Cardiac fibroblast (primary cell): ENCODE measurements at places on chromosomes 13 and 19.

GRCh38 chr13:40096357-40096901 lies 441.0 kb downstream of the COG6 start:
- no peak for DNase-seq

- DNase-seq, result no peak
These were observed 36.1 kb downstream of the ZNF787 start for GRCh38 chr19:56084835-56085536.

- DNase-seq, result no peak
These were observed 16.4 kb downstream of the FPR3 start for GRCh38 chr19:51811344-51811743.

GRCh38 chr13:68347220-68347619 lies 1117.1 kb upstream of the PCDH9 start:
- no peak for DNase-seq

- no peak for DNase-seq
These were observed 15.4 kb downstream of the DOT1L start for GRCh38 chr19:2179095-2179494.

DNA sequence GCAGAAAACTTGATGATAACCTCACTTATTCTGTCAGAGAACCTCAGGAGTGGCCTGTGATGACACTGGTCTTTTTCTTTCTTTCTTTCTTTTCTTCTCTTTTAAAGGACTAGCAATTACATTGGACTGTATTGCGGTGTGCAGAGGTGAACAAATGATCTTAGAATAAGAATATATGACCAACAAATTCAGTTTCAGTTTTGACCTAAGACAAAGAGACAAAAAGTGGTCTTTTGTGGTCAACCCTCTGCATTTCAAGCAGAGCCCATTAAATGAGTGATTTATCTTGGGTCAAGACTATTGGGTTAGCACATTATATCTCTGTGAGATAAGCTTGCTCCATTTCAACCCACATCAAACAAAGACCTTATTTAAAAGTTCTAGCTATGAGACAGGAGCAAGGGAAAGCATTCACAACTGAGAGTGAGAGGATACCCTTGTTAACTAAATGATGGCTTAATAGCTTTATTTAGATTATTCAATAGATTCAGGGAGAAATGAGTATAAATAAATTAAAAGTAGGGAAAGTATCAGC lies 644.4 kb downstream of the PCDH9 start:
- no peak for DNase-seq

- no peak for DNase-seq
These were observed 4.2 kb downstream of the ARHGAP45 start for GRCh38 chr19:1070931-1071791.

DNA sequence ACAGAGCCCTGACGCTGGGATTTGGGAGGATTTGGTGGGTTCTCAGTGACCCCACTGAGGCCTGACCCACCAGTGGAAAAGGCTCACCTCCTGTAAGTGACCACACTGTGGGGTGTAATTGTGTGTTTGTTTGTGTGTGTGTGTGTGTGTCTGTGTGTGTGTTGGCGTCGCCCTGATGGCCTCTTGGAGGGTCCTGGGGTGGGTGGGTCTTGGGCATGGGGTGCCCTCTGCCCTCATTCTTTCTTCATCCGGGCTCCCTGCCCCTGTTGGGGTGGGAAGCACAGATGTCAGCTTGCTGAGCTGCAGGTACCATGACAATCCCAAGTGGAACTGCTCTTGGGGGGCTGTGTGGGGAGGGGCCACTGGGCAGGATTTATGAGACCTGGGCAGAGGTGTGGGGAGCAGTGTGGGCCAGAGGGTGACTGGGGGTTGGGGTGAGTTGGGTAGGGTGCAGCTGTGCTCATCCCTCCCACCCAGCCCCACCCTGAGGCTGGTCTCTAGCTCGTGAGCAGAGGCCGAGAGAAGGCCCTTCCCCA lies 22.8 kb downstream of the WTIP start:
- DNase-seq, result no peak

DNA sequence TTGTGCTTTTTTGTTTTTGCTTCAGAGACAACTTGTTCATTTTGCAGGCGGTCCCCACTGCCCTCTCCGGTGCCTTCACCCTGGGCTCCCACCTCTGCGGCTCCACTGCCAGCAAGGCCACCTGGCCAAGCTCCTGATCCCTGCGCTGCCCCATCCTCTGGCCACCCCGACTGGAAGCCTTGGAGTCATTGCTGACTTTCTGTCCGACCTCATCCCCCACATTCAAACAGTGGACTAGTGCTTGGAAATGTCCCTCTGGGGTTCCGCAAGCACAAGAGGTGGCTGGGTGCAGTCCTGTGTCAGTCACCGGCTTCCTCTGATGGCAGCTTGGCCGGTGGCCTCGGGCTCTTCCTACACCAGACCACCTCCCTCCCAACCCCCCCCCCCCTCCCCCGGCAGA lies 17.0 kb downstream of the IL17D start:
- DNase-seq, result no peak

GRCh38 chr13:20984879-20985278 lies 76.5 kb downstream of the LATS2 start:
- no peak for DNase-seq

DNA sequence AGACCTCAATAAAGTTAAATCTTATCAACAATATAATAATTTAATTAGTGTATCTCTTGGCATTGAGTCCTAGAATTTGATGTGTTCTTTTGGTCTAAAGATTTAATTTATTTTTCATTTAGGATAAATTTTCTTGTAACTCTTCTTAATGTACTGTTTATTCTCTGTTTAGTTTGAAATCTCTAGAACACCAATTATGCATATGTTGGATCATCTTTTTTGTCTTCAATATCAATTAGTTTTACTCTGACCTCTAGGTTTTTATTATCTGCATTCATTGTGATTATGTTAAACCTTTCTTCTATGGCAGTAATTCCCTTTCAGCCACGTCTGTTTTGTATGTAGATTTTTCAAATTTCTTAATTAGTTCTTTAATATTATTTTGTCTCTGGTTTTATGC lies 93.8 kb upstream of the ARHGEF7 start:
- DNase-seq, result no peak

- no peak for DNase-seq
These were observed 124.5 kb downstream of the AKAP11 start for GRCh38 chr13:42396501-42396900.

DNA sequence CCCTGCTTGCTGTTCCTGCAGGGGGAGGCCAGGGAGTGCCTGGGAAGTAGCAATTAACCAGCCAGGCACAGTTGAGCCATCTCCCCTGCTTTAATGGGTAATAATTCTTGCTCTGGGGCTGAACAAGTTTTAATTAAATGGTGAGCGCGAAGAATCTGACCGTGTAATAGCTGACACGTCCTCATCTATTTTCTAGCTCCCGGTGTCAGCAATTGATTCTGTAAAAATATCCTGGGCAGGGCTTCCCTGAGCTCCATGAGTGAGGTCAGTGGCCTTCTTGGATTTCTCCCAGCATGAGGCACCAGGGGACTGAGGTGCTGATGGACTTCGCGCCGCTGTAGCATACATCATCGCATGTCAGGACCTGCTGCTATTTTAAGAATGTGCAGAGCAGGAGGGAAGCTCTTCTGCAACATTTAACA lies 26.9 kb downstream of the SIPA1L3 start:
- DNase-seq, result peak; percentile 83

DNA sequence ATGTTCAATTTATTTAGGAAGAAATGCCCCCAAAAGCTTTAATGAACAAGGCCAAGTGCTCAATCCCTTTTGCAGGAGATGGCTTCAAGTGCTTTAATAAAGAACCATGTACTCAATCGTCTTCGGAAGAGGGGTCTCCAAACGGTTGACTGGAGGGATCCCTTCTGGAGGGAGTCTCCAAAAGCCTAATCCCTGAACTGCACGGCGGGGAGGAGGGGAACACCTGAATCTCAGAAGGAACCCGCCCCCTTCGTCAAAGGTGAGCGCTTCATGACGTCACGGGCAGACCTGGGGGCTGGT lies 505 bp downstream of the PAF1 start:
- DNase-seq, result no peak

DNA sequence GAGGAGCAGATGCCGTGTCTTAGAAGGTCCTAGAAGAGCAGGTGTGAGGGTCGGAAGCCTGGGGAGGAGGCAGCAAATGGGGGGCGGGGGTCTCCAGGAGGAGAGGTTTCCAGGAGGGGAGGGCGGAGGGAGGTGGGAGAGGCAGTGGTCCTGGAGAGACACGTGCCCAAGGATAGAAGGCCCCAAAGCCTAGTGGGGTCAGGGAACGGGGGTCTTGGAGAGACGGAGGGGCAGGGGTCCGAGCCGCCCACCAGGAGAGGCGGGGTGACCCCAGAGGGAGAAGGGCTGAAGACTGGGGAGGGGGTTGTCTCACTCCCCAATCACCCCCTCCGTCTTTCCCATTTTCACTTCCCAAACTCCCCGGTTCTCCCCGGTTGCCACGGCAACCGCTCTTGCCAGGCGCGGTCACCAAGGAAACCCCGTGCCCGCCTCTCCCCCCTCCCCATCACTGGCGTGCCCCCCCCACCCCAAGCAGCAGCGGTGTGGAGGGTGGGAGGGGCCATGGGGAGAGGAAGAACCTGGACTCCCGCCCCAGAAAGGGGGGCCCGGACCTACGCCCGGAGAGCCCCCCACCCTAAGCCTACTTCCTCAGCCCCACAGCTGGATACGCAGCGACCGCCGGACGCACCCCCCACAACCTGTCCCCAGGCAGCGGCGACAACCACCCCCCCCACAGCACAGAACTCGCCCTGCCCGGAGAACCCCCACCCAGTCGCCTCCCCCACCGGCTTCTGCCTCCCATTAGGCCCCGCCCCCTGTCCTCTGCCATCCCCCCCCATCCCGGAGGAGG lies 988 bp downstream of the LRRC4B start:
- no peak for DNase-seq

DNA sequence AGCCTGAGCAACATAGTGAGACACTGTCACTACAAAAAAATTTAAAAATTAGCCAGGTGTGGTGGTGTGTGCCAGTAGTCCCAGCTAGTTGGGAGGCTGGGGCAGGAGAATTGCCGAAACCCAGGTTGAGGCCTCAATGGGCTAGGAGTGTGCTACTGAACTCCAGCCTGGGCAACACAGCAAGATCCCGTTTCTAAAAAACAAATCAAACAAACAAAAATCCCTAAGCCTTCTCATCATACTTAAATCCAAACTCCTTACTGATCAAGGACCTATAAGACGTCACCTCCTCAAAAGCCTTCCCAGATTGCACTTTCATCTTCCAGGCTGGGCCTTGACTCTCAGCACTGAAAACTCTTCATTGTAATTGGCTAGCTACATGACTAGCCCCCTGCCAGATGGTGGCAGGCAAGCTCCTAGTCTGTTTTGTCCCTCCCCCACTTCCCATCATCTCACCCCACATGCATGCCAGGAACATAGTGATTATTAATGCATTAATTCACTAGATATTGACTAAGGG lies 17.5 kb upstream of the NANOS3 start:
- peak; percentile 57 for DNase-seq

GRCh38 chr13:71546881-71547280 lies 320.1 kb downstream of the DACH1 start:
- DNase-seq, result no peak

- no peak for DNase-seq
These were observed 3.4 kb downstream of the TCF3 start for GRCh38 chr19:1648920-1649541.

GRCh38 chr13:45732916-45733315 lies 30.8 kb downstream of the CBY2 start:
- no peak for DNase-seq

DNA sequence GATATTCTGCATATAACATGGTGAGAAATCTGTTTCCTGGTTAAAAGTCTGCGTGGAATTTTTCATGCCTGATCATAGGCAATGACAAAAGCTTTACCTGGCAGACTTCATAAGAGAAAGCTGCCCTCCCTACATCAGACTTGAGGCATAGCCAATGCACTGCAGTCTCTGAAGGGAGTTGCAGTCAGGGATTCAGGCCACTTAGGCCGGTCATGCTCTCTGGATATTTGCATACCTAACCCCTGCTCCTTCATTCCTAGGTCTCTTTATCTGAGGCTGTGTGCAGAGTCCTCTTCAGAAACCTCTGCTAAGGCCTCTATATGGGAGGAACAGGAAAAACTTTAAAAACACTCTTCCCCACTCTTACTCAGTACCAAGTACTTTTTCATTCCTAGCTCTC lies 287.4 kb downstream of the PCDH17 start:
- no peak for DNase-seq

- no peak for DNase-seq
These were observed 38.3 kb downstream of the COL4A1 start for GRCh38 chr13:110268576-110269185.

DNA sequence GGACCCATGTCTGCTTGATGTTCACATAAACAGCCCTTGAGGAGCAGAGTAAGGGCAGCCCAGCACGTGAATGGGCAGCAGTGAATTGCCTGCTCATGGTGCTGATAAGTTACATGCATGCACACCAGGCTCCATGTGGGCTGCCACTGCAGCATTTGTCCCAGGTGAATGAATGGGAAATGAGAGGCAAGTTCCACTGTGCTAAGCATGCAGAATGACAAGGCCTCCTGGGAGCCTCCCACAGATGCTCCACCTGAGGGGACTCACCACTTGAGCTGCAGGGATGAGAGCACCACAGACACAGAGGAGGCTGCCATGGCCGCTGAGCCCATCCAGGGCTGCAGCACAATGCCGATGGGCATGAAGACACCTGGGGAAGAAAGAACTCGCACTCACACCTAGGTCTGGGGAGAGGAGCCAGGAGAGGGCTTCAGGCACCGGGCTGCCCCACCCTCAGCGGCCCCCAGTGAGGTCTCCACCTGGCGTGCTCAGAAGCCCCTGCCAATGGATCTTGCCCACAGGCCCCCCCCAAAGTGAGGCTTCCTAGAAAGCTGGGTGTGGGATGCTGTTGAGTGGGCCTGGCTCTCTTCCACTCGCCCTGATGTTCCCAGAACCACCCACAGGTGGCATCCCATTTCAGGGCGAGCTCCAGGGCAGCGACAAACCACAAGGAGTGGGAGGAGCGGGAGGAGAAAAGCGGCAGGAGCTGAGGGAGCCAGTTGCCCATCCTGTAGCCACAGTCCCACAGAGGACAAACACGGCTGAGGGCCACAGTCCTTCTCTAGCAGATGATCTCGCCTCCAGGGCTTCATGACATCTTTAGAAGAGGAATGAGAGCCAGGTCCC lies 73.8 kb downstream of the CCDC70 start:
- peak; percentile 5 for DNase-seq

DNA sequence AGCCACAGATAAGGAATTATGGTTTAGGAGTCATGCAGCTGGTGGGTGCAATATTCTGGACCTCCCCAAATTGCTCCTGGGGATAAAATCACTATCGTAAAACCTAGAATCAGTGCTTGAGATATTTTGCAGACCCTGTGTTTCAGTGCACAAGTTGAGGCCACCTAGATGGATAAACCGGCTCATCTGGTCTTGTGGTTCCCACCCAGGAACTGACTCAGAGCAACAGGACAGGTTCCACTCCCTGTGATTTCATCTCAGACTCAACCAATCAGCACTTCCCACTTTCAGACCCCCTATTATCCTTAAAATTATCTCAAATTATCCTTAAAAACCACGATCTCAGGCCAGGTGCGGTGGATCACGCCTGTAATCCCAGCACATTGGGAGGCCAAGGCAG lies 21.0 kb downstream of the FBXL12 start:
- peak; percentile 18 for DNase-seq
